ENCODE measurements at places on chromosomes 4 and X.

- DNase-seq = no peak
Observed at GRCh38 chr4:12472087-12472486, 1012.1 kb downstream of the RAB28 start.

DNA sequence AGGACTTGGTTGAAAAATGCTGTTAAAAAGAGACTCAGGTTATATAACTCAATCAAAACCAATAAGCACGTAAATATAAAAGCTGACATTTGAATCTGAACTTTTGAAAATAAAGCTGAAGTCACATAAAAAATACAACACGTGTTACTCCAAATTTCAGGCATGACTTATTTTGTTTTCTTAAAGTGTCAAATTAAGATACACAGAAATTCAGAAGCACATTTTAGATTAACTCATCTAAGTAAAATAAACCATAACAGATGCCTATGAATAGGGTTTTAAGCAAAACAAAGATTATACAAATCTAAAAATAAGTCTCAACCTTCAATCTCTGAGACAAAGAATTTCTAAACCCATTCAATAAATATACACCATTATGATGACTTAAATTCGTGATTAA is 124.8 kb downstream of the ANTXR2 start:
- no peak for DNase-seq

GRCh38 chrX:53153581-53153980 is 59.6 kb downstream of the KANTR start:
- DNase-seq = no peak

- no peak for DNase-seq
Observed at GRCh38 chrX:3592184-3592583, 121.3 kb downstream of the PRKX start.

- DNase-seq = no peak
Observed at GRCh38 chrX:114999906-115000305, 17.5 kb downstream of the IL13RA2 start.

DNA sequence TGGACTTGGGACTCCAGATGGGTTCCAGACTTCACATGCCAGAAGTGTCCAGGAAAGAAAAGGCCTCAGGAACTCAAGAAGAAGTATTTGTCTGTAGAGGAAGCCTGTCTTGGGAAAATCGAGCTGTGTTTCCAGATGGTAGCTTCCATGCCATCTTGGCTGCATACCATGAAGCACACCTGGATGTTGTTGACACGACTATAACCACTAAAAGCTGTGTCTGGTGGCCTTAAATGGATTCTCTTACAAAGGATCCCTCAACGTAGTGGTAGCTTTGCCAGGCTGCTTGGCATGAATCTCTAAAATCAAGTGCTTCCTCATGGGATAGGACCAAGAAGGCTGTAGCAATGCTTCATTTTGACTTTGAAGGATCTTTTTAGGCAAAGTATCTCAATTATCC is 313.4 kb upstream of the BOD1L1 start:
- no peak for DNase-seq

DNA sequence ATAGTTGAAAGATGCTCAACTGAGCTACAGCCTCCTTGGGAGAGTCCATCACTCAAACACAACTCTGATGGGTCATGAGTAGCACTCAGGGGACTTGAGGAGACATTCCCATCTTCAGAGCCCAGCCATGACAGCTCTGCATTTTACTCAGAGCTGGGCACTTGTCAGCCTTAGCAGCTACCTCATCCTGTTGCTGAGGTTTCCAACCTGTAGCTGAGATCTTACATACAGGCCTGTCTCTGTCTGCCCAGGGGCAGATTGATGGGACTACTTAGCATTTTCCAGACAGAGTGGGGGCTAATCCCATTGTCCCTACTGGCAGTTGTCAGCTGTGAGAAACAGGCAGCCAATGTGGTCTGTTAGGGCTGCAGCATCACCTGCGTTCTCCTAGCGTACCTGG is 3.5 kb downstream of the FHDC1 start:
- no peak for DNase-seq

DNA sequence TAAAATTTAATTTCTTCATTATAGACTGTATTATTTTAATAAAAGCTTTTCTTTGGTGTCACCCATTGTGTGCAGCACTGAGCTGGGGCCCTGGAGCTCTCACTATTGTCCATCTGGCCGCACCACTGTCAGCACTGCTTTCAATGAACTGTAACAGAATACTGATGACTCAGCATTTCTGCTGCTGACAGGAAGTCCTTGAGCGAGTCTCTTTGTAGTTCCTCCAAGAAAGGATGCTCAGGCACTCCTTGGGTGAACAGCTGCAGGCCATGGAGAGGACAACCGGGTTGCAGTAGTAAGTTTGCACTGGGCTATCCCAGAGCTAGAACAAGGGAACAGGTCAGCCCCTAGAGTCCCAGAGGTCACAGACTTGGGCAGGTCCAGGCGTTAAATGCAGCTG is 81.6 kb downstream of the SORBS2 start:
- no peak for DNase-seq

DNA sequence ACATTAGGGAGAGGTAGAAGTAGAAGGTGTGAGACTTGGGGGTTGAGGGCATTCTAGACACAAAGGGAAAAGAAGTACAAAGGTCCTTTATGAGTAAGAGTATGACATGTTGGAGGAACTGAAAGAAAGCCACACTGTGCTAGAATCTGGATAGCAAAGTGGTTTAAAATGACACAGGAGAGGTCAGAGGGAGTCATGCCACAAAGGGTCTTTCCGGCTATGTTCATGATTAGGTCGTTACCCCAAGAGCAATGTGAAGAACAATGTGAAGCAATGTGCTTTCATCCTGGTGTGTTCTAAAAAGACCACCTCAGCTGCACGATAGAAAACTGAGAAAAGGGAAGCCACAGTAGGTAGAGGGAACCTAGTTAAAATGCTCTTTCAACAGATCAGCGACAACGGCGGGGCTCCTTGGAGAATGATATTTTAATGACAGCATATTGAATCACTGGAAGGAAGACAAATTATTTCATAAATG is 29.2 kb downstream of the SMIM14 start:
- DNase-seq = no peak

DNA sequence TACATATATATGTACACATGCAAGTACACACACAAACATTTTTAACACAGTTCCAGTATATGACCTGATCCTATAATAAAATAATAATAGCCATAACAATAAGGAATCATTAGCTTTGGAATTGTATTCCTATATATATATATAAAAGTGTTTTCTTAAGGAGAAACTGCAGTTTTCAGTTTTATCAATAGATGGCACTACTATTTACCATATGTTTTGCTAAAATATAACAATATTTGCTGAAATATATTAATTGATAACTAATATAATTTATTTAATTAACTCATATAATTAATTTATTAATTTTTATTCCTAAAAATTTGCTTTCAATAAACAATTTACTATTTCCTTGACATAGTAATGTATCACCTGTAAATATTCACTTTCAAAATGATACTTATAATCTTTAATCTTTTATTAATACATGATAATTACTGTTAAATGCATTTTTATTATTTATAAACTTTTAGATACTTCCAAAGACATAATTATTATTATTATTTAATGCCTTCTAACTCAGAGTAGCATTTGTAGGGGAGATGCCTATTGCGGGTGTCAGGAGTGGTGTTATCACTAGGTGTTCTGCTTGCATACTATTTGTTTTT is 599.5 kb downstream of the FSTL5 start:
- no peak for DNase-seq

GRCh38 chr4:8103421-8104390 is 54.9 kb downstream of the ABLIM2 start:
- DNase-seq = no peak

DNA sequence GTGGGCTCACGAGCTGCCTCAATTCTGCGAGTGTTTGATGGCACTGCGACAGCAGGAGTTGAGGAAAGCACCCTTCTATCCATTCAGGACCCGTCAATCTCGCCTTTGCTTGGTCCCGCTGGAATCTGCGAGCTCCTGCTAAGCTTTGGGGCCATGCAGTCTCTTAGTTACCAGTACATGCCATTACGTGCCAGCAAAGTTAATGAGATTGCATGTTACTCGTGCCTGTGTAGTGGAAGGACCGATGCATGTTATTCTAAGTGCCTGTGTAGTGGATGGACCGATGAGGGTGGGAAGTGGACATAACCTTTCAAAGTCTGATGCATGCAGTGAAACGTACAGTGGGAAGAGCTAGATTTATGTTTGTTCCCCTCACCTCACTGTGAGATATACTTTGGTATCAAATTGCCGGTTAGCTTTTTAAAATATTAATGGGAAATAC is 569 bp downstream of the RPS3A start:
- DNase-seq = no peak

GRCh38 chr4:174435974-174436373 is 86.3 kb downstream of the HPGD start:
- DNase-seq = no peak

DNA sequence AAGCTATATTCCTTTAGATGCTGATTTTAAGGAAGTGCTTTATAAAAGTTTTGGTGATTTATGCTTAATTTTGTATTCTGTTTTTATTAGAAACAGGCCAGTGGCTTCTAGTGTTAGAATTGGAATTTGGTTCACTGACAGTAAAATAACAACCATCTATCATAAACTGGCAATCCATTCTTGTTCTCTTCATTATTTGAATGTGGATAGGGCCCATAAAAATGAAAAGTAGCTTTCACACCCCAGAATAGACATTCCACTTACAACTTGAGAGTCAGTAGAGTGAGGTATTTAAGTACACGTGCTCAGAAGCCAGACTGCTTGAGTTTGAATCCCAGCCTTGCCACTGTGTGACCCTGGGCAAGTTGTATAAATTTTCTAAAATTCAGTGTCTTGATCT is 232.4 kb upstream of the CTSO start:
- DNase-seq = no peak

DNA sequence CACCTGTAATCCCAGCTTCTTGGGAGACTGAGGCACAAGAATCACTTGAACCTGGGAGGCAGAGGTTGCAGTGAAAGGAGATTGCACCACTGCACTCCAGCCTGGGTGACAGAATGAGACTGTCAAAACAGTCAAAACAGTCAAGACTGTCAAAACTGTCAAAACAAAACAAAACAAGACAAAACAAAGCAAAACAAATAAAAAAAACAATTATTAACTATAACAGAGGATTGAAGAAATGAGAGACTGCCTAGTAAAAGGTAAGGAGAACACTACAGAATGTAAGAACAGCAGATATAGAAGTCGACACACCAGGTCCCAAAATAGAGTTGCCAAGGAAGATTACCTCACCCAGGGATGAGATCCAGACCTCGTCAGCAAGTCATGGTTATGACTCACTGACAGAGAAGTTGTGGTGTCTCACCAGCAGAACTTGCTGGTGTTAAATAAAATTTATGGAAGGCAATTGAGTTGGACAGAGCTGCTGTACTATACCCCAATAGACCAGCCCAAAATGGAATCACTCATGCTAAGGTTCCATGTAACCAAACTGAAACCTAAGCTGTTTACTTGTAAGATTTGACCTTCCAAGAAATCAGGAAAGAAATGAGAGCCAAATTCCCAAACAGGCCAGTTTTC is 32.1 kb upstream of the GK start:
- no peak for DNase-seq

DNA sequence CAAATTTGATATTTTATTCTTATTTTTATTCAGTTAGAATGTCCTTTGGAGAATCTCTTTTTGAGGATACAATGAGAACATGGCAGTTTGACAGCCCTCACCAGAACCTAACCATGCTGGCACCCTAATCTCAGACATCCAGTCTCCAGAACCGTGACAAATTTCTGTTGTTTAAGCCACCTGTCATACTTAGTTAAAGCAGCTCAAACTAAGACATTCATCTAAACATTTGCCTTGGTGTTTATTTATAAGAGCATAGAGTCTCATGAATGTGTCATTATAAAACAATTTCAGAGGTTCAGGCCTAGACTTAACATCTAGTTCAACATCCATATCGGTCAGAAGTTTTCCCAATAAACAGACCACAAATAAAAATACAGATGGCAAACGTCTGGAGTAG is 125.1 kb upstream of the FUNDC1 start:
- no peak for DNase-seq

DNA sequence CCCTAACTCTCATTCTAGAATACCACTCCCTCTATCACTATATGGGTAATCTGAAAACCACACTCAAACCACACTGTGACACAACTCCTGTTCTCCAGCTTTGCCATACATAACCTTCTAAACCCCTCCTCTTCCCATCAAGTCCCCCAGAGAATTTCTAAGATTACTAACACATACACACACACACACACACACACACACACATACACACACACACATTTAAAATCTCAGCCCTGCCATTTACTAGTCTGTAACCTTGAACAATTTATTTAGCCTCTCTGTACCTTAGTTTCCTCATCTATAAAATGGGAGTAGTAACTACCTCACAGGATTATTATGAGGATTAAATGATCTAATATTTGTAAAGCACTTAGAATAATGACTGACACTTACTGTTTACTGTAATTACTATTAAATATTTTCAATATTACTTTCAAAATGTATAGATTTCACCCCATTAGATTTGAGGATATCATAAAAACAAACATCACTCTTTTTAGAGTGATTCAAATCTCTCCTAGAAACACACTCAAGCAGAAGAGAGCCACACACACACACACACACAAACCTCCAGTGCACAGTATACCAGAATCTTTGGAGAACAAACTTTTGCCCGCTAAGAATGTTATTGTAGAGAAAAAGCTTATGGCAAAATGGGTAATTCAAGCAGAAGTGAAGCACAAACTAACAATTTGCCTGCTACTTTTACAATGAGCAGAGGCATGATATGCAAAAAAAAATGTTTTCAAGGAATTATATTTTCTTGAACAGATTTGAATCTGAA is 3.8 kb downstream of the ANKRD50 start:
- DNase-seq = no peak

GRCh38 chr4:74123065-74123728 is 24.2 kb upstream of the CXCL2 start:
- DNase-seq = no peak

GRCh38 chrX:18935893-18936292 is 48.0 kb downstream of the PHKA2 start:
- DNase-seq = no peak

- DNase-seq = no peak
Observed at GRCh38 chrX:104668550-104668949, 102.6 kb downstream of the IL1RAPL2 start.

- no peak for DNase-seq
Observed at GRCh38 chr4:16914208-16914607, 15.8 kb upstream of the LDB2 start.

All from stimulated activated CD4-positive, alpha-beta T cell treated with anti-CD3 and anti-CD28 coated beads, Interleukin-12 subunit alpha, Interleukin-12 subunit beta, amount 100 ng/mL, for 4 hours (primary cell).